ENCODE measurements at places on chromosomes 11 and 22. TPM values are rescaled to one million over a fixed set of nuclear protein-coding genes. Genes with fewer than 3 reads are reported as not detected.

Gene SLC1A2
- total RNA-seq = 0.38 TPM

Gene TECTA
- 0.19 TPM for total RNA-seq

Gene TMPRSS13
- total RNA-seq = not detected

Gene RFPL3
- total RNA-seq = not detected
